ENCODE measurements at places on chromosomes 4 and X. TPM values are rescaled to one million over a fixed set of nuclear protein-coding genes. Genes with fewer than 3 reads are reported as not detected.

VCX gene
- total RNA-seq, result not detected

POF1B gene
- 7.7 TPM for total RNA-seq

CCNB3 gene
- under 0.01 TPM for total RNA-seq

SMIM43 gene
- total RNA-seq, result under 0.01 TPM

NAP1L3 gene
- not detected for total RNA-seq

HGFAC gene
- total RNA-seq, result not detected

RTL3 gene
- total RNA-seq, result not detected

GPR173 gene
- not detected for total RNA-seq

ZMAT1 gene
- total RNA-seq, result 0.13 TPM

FAM9C gene
- total RNA-seq, result not detected

TCEAL2 gene
- not detected for total RNA-seq

ASMT gene
- total RNA-seq, result under 0.01 TPM

TREX2 gene
- 5.5 TPM for total RNA-seq

PPEF2 gene
- total RNA-seq, result not detected

AMBN gene
- total RNA-seq, result not detected

GAB1 gene
- 10.8 TPM for total RNA-seq

CDX4 gene
- total RNA-seq, result not detected

TLR7 gene
- not detected for total RNA-seq

GRCh38 chr4:182369211-182369610 lies 126.0 kb downstream of the TENM3 start:
- no peak for DNase-seq

GRCh38 chr4:78298618-78299017 lies 241.5 kb downstream of the FRAS1 start:
- peak; percentile 77 for DNase-seq

- no peak for DNase-seq
These were observed 100.2 kb downstream of the MAGEB17 start for GRCh38 chrX:16267431-16267830.

DNA sequence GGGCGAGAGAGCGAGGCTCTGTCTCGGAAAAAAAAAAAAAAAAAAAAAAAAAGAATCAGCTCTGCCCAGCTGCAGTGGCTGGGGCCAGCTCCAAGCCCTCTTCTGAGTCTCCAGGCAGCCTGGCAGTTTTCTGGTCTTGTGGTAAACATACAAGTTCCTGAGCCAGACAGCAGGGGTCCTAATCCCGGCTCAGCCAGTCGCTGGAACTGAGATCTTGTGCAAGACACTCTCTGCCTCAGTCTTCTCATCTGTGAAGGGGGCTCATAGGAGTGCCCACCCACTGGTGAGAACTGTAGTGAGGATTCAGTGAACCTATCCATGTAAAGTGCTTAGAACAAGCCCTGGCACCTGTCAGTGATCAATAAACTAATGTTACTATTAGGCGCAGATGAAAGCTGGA lies 41.8 kb downstream of the C4orf50 start:
- no peak for DNase-seq

- DNase-seq, result no peak
These were observed 39.5 kb downstream of the EFNB1 start for GRCh38 chrX:68868316-68868715.

GRCh38 chr4:95549246-95550114 lies 707 bp upstream of the UNC5C start:
- DNase-seq, result no peak

GRCh38 chr4:4539481-4539880 lies 2.4 kb downstream of the STX18 start:
- DNase-seq, result no peak

- DNase-seq, result peak; percentile 71
These were observed 19.1 kb downstream of the GEMIN8 start for GRCh38 chrX:14010566-14010965.

DNA sequence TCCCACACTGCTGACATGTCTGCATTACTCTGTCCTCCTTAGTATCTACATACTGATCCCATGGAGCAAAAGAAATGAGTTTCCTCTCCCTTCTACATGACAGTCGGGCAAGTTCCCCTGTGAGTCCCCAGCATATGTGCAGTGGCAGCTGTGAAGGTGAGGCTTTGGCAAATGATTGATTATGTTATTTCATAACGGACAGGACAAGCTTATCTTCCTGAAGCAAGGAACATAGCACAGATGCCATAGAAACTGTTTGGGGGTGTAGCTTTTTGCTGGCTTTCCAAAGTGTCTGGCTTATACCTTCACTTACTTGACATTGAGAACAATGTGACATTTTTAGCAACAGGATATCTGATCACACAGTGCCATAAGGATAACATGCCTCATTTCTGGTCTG lies 136.8 kb upstream of the PDLIM3 start:
- no peak for DNase-seq

All from bronchial epithelial cell (primary cell).